ENCODE measurements at places on chromosomes 2 and 18. TPM values are rescaled to one million over a fixed set of nuclear protein-coding genes. Genes with fewer than 3 reads are reported as not detected.

Gene SCLY
- 11.1 TPM for total RNA-seq

Gene CHRND
- total RNA-seq: 0.23 TPM

Gene ABHD1
- 0.46 TPM for total RNA-seq

Gene IL36RN
- total RNA-seq: not detected

Gene SLC25A52
- 0.23 TPM for total RNA-seq

Gene CXCR2
- 0.23 TPM for total RNA-seq

Gene GALNT13
- 37.8 TPM for total RNA-seq

Gene BCL11A
- 71.5 TPM for total RNA-seq

Gene LGALSL
- total RNA-seq: 48.9 TPM

Gene DCDC2C
- total RNA-seq: 0.69 TPM

Gene TAF1B
- 45.2 TPM for total RNA-seq

Gene ANKRD30BL
- total RNA-seq: 21.7 TPM

Gene RNF144A
- 52.8 TPM for total RNA-seq

Gene TRABD2A
- 2.5 TPM for total RNA-seq

Gene INPP5D
- total RNA-seq: 6.5 TPM

Gene CCDC138
- 42.2 TPM for total RNA-seq

Gene L3MBTL4
- total RNA-seq: 19.8 TPM

Gene SOWAHC
- 27.7 TPM for total RNA-seq

Gene DCC
- total RNA-seq: 30.4 TPM

Gene FHOD3
- 50.5 TPM for total RNA-seq

Gene SAG
- total RNA-seq: 1.4 TPM

Gene DSG1
- total RNA-seq: 0.23 TPM

Gene ERMN
- total RNA-seq: 1.2 TPM

Gene DSG3
- total RNA-seq: not detected

Gene APCDD1
- total RNA-seq: 26.8 TPM

Gene LYG1
- total RNA-seq: 0.46 TPM

Gene CCDC148
- total RNA-seq: 26.3 TPM

Gene RTKN
- total RNA-seq: 11.1 TPM

Gene HOXD9
- total RNA-seq: not detected

Gene ZBTB7C
- 9.9 TPM for total RNA-seq

Gene NTSR2
- 4.2 TPM for total RNA-seq

Gene EFEMP1
- total RNA-seq: 16.6 TPM

Gene FAM124B
- total RNA-seq: 11.5 TPM

Gene SGPP2
- 4.8 TPM for total RNA-seq

Gene ORC4
- total RNA-seq: 92.5 TPM

Gene FKBP1B
- total RNA-seq: 98.5 TPM

Gene OXER1
- total RNA-seq: not detected

Gene SP110
- total RNA-seq: 3.9 TPM

Gene C2orf66
- total RNA-seq: 0.69 TPM

Gene MSH6
- 50.3 TPM for total RNA-seq

Gene ICA1L
- total RNA-seq: 96.4 TPM

Gene FBXO15
- total RNA-seq: 7.2 TPM

Gene TLK1
- total RNA-seq: 40.8 TPM

Gene PAX8
- 0.69 TPM for total RNA-seq

Gene RBKS
- 4.6 TPM for total RNA-seq
